ENCODE measurements at places on chromosomes 1 and 21.

DNA sequence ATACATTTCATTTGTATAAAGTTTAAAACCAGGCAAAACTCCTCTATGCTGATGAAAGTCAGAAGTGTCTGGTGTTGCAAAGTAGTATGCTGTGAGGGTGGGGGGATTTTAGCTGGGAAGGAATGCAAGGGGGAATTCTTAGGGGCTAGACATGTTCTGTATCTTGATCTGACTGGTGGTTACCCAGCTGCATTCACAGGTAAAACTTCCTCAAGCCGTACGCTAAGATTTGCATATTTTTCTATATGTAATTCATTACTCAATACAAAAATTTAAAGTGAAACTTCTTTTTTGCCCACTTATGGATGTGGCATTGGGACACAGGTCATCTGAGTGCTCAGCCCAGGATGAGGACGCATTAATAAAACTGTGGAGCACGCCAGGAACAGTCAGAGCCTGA is 323.3 kb downstream of the PAPPA2 start:
- peak; percentile 3 for DNase-seq

DNA sequence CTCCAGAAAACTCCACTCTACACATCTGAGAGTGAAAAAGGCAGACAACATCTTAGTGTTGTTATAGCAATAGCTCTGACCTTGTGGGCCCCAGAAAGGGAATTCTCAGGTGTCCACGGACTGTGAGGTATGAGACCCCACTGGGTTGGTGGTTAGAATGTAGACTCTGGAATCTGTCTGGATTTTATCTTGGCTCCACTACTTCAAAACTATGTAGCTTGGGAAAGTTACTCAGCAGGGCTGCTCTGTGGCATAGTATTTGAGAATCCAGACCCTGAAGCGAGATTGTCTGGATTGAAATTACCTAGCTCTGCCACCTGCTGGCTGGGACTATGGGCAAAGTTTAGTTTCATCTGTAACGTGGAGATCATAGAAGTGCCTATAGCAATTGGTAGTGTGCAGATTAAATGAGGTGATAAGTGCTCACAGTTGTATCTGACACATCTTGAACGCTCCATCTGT is 25.8 kb downstream of the PRDM2 start:
- DNase-seq, result peak; percentile 67

GRCh38 chr1:150927624-150928023 is 1.5 kb downstream of the SETDB1 start:
- no peak for DNase-seq

GRCh38 chr1:105838071-105838470 is 1218.4 kb upstream of the PRMT6 start:
- no peak for DNase-seq

DNA sequence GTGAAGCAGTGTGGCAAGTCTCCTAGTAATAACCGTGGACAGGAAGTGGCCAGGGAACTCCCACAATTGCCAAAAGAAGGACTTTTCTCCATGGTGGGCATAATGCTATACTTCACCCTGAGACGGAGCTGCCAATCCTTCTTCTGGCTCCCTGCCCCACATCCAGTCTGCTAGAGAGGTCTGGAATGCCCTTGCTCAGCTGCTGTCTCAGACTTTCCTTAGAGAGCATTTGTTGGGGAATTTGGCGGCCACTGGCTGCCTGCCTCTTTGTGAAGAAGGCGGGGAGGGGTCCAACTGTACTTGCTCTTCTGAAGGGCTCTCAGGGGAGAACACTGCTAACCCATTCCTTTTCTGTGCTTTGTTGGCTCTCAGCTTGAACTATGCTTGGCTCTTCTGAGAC is 123.7 kb upstream of the EDN2 start:
- no peak for DNase-seq

- DNase-seq, result peak; percentile 74
Measured at GRCh38 chr1:178408871-178409270, 87.9 kb downstream of the CLEC20A start.

GRCh38 chr1:31663622-31664452 is 19.2 kb upstream of the PEF1 start:
- peak; percentile 24 for DNase-seq

GRCh38 chr1:210448297-210448892 is 119.7 kb downstream of the HHAT start:
- DNase-seq, result peak; percentile 58

DNA sequence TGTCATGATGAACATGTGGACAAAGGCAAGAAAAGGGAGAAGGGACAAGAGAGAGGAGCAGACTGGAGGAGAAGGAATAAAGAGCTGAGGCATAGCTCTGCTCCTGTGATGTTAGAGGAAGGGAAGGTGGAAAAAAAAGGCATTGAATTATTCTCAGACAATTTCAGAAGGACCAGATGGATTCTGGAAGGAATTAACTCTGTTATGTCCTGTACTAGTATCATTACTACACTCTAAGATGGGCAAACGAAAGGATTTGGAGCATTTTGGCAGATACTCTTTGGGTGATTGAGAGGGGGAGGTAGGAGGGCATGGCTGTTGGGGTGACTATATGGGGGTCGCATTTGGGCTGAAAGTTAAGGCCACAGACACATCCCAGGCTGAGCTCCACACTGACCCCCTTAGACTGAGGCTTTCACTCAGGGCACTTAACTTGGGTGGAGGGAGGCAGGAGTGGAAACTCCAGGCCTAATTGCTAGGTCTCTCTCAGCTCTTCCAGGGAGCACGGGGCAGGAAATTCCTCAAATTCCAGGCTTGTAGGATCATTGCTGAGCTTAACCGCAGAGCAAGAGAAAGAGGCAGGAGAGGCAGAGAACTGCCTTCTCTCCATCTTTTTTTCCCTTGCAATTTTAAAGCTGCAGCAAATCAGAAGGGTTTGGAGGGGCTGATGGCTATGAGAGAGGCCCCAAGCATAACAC is 25.9 kb downstream of the KIRREL1 start:
- peak; percentile 85 for DNase-seq

Measured in epithelial cell of esophagus (primary cell).